ENCODE measurements at places on chromosomes 6 and 20.
A peak's percentile ranks its signal among the peaks of the same experiment; 100 is the strongest.

DNA sequence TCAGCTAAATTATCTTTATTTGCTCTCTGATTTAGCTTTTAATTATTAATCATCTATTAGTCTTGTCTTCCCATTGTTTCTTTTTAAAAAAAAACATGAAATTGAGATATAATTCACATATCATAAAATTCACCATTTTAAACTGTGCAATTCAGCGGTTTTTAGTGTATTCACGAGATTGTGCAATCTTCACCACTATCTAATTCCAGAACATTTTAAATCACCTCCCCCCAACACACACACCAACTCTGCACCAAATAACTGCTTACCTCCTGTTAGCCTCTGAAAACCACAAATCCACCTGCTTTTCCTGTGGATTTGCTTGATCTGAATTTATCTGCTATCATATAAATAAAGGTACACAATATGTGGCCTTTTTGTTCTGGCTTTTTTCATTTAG lies 8.8 kb upstream of the ABRACL start:
- no peak for DNase-seq

DNA sequence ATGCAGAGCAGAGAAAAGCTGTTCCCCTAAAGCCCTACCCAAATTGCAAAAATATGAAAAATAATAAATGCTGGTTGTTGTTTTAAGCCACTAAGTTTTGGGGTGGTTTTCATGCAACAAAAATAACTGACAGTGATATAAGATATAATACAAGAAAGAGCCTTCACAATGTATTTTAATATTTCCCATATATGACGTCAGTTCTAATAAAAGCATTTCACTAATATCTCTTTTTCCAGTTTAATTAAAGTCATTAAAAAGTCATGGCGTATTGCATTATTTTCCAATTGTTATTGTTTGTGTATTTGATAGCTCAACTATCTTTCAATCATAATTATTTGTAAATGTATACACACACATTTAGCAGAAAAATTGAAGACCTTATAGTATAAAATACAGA lies 134.7 kb upstream of the EPHA7 start:
- no peak for DNase-seq

GRCh38 chr20:59736366-59736765 lies 132.0 kb downstream of the PHACTR3 start:
- DNase-seq: no peak

DNA sequence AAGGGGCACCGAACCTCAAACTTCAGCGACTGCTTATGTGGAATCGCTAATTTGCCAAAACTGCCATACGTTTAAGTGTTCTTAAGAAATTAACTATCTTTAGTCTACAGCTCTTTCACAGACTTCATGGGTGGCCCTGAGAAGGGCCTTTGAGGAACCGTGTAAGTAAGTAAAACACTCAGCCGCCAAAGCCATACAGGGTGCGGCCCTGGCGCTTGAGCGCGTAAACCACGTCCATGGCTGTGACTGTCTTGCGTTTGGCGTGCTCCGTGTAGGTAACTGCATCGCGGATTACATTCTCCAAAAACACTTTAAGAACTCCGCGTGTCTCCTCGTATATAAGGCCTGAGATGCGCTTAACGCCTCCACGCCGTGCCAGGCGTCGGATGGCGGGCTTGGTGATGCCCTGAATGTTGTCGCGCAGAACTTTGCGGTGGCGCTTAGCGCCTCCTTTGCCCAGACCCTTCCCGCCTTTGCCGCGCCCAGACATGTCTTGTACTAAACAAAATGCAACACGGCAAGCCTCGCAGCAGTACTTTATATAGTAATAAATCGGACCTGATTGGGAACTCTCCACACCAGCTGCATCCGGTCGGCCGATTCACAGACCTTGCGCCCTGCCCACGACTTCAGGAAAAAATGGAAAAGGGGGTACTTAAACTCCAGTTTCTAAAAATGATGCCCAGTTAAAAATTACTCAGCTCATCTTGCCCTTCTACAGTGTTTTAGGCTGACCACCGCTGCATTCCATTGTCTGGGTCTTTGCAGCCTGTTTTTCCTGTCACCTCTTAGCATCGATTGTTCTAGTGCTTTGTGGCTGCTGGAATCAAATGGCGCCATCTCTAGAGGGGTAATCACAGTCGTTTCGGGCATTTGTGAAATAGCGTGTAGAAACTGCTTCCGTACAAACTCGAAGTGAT lies 38.9 kb downstream of the OR2B2 start:
- no peak for DNase-seq

DNA sequence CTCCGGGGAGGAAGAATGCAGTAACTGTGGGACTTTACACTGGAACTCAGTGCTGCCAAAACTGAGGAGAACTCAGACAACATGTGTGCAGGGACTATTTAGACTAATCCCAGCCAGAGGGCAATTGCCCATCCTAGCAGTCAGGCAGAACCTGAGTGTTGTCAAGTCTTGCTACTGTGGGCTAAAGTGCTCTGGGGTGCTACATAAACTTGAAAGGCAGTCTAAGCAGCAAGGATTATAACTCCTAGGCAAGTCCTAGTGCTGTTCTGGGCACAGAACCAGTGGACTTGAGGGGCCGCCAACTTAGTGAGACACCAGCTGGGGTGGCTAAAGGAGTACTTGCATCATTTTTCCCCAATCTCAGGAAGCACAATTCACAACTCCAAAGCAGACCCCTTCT lies 363.8 kb upstream of the PTCHD4 start:
- DNase-seq: no peak

- no peak for DNase-seq
Measured at GRCh38 chr6:124560873-124561567, 401.2 kb upstream of the RNF217 start.

- DNase-seq: no peak
Measured at GRCh38 chr20:58432186-58432954, 43.3 kb downstream of the VAPB start.

DNA sequence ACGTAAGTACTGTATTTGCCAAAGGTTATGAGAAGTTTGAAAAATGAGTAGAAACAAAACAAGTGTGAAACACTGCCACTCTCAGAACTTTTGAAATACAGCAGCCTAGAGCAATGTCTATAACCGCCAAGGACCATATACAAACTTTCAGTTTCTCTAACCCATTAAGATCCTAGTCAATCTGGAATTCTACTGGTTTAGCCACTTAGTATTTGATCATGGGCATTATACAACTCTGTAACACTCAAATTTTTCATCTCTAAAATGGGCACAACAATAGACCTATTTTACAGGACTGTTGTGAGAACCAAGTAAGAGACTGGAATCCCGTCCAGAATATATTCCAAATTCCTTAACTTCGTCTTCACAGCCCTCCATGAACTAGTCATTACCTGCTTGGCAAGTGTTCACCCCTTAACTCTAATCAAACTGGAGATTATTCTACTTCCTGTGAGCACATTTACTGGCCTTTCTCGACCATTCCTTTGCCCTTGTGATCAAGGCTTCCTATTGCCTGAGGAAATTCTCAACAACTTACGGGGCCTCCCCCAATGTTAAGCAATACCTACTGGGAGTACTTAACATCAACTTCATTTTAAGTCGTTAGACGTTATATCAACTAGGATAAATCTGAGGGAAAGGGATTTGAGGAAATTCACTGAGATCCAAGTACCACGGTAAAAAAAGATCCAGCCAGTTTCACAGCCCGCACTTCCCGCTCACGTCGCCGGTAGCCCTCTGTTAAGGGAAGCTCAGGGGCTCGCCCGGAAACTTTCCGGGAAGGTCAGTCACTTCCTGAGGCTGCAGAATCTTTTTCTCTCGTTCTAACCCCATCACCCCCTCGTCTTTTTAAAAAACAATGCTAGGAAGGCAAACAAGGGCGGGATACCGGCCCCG lies 1.1 kb downstream of the EIF2S2 start:
- no peak for DNase-seq

- no peak for DNase-seq
Measured at GRCh38 chr6:145763742-145764141, 28.4 kb upstream of the EPM2A start.

GRCh38 chr6:116352515-116353471 lies 18.0 kb upstream of the DSE start:
- no peak for DNase-seq

GRCh38 chr20:57335392-57335791 lies 5.8 kb downstream of the SPO11 start:
- DNase-seq: no peak

DNA sequence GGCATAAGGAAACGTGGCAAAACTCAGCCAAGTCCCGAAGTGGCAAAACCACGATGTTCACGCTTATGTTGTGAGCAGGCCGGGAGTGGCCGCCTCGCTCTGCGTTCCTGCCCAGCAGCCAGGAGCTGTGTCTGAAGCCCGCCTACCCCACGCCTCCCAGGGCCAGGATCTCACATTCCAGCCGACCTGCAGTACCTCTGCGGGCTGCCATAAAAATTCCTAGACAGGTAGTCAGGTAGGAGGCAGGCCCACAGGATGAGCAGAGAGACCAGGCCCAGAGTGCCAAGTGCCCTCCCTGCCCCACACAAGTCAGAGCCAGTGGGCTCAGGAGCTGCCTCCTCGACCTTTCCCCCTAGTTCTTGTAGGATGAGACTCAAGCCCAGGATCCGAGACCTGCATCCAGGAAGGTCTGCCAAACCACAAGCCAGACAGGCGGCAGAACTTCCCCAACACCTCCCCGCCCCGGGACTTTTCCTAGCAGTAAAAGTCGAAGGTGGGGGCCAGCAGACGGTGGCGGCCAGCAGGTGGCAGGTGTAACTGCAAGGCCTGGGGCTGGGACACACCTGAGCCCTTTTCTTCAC lies 16.7 kb downstream of the PMEPA1 start:
- DNase-seq: peak; percentile 62

- peak; percentile 37 for DNase-seq
Measured at GRCh38 chr6:99822741-99823512, 171.1 kb downstream of the MCHR2 start.

- no peak for DNase-seq
Measured at GRCh38 chr20:39871013-39871412, 818.0 kb downstream of the MAFB start.

GRCh38 chr6:137282254-137282653 lies 63.1 kb upstream of the IFNGR1 start:
- no peak for DNase-seq

- DNase-seq: no peak
Measured at GRCh38 chr6:166908811-166909210, 47.5 kb downstream of the RNASET2 start.

GRCh38 chr6:109687271-109687761 lies 3.7 kb downstream of the AK9 start:
- no peak for DNase-seq

GRCh38 chr20:53582574-53583351 lies 10.9 kb downstream of the ZNF217 start:
- DNase-seq: no peak

GRCh38 chr6:37324131-37325033 lies 29.4 kb upstream of the RNF8 start:
- peak; percentile 28 for DNase-seq

GRCh38 chr20:19207541-19207940 lies 4.9 kb upstream of the SLC24A3 start:
- DNase-seq: no peak

- DNase-seq: no peak
Measured at GRCh38 chr20:33847006-33847405, 35.9 kb downstream of the CHMP4B start.

DNA sequence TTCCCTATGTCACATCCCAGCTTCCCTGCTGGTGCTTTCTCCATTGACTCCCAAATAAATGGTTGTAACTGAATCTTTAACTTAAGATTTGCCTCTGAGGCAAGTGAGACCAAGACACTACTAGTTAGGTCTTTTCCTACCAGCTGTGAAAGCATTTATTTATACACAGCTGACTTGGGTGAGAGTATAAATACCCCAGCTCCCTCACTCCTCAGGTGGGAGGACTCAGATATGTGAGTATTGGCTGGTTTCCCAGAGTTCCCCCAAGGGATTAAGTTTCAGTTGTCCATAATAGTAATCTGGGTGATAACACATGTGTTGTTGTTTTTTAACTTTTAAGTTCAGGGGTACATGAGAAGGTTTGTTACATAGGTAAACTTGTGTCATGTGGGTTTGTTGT lies 49.8 kb downstream of the CFAP61 start:
- no peak for DNase-seq

- DNase-seq: no peak
Measured at GRCh38 chr6:112298021-112298745, 43.8 kb upstream of the LAMA4 start.

DNA sequence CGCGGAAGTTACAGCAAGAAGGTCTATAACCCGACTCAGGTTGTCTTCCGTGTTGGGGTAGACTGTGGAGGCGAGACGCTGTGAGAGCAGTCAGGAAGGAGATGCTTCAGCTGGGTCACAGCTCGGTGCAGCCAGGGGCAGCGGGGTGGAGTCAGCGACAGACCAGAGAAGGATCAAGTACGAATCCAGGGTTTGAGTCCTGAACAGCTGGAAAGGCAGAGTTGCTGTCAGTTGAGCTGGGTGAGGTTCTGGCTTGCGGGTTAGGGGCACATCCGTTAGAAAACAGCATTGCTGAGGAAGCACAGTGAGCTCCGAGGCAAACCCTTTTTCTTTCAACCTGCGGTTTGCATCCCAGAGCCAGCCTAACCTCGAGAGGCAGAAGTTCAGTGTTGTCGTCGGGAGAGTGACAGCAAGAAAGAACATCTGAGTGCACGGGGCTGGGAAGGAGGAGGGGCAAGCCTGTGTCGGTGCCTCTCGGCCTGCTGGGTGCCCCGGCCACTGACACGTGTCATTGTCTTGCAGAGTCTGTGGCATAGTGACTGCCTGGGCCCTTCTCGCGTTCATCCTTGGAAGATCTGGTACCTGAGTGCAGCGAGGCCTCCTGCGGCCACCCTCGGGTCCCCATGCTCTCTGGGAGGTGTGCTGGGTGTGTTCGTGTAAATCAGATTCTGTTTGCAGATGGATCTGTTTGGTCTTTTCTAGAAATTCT lies 20.0 kb downstream of the PNLDC1 start:
- DNase-seq: no peak
